8988T (cell line): ENCODE measurements at places on chromosomes 5 and 9.

- DNase-seq: no peak
Observed at GRCh38 chr9:98786750-98787510, 9.4 kb downstream of the ANKS6 start.

GRCh38 chr5:81044868-81045267 lies 84.7 kb downstream of the RASGRF2 start:
- no peak for DNase-seq

DNA sequence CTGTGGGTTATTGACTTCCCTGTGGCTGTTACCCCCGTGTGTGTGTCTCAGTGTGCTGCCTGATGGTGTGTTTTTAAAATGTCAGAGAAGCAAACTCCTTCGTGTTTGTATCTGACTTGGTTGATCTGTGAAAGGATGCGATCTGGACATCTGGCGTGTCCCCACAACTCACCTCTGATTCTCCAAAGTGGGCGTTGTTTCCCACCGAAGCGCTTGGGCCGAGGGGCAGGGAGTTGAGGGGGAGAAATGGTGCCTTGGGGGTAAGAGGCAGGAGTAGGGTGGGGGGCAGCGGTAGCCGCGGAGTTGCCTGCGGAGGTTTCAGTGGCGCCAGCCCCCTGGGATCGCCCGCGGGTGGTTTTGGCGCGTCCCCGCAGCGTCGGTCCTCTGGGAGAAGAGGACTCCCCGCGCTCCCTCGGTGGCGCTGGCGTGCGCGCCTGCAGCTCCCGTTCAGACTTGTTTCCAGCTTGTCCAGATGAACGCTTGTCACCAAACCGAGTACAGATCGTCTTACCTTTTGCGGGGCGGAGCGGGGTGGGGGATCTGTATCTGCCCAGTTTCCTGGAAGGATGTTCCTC lies 1.1 kb downstream of the MAST4 start:
- peak; percentile 55 for DNase-seq

DNA sequence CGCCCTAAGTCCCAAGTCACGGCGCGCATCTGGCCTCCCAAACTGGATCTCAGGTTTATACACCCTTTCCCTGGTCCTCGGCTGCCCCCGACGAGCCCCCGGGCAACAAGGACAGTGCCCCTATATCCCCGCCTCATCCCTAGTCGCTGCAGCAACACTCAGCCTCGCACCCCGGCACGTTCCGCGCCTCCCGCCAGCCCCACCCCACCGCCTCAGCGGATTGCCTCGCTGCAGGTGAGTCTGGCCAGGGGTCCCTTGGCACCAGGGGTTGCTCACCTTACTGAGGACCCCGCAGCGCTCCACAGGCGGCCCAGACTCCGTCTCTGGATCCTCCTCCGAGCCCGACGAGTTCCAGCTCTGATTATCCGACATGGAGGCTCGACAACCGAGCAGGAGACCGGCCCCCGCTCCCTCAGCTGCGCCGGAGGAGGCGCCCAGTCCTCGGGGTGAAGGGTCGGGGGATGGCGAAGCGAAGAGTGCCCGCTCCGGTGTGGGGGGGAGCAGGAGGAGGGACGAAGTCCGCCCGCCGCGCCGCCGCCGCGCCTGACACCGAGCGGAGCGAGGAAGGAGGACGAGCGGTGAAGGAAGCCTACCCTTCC lies 494 bp downstream of the CERT1 start:
- peak; percentile 13 for DNase-seq

GRCh38 chr9:134100040-134100439 lies 32.2 kb upstream of the BRD3 start:
- no peak for DNase-seq

DNA sequence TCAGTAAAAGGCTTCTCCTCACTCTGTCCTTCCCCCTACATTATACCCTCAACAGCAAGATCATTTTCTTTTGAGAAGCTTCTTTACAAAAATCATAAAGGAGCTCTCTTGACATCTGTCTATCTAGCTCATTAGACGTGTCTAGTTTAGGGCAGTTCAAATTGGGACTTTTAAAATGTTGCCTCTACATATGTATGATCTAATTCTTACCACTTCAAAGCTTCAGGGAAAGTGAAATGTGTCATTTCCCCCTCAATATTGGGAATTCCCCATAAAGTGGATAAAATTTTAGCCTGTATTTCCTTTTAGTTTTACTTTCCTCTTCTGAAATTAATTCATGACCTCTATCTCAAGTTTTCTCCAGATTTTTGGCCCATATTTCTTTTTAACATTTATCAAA lies 323.7 kb downstream of the ARRDC3 start:
- no peak for DNase-seq

GRCh38 chr5:3375586-3376311 lies 219.9 kb upstream of the IRX1 start:
- DNase-seq: no peak

DNA sequence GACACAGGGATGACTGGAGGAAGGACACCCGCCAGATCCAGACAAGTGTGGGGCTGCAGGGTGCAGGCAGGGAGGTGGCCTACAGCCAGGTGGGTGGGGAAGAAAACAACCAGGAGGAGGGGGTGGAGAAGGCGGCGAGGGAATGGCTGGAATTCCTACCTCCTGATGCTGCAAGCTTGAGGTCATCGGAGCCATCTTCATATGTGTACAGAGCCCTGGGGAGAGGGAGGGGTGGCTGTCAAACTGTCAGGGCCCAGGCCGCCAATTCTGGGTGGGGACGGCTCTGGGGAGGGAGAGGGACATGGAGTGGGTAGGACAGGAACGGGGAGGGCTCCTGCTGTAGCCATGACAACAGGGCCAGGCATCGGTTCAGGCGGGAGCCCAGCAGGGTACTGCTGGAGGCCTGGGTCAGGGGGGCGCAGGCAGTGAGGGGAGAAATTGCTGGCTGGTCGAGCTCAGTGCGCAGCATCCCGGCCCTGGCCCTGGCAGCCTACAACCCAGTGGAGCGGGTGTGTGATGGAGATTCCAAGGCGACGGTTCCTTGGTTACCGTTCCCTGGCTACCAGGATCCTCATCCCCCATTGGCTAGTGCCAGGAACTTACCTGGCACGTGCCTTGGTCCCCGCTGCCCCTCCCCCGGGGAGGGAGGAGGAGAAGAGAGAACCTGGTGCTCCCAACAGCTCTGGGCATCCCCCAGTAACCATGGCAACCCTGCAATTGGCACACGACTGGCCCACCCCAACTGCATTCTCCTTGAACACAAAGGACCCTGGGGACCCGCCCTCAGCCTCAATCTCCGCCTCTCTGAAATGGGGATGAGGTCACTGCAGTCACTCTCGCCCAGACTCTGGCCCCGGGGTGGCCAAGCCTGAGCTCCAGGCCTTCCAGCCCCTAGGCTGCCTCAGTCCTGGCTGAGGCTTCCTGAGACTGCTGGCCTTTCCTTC lies 4.5 kb downstream of the DBN1 start:
- no peak for DNase-seq

- no peak for DNase-seq
Observed at GRCh38 chr5:137736496-137736895, 607 bp upstream of the KLHL3 start.

DNA sequence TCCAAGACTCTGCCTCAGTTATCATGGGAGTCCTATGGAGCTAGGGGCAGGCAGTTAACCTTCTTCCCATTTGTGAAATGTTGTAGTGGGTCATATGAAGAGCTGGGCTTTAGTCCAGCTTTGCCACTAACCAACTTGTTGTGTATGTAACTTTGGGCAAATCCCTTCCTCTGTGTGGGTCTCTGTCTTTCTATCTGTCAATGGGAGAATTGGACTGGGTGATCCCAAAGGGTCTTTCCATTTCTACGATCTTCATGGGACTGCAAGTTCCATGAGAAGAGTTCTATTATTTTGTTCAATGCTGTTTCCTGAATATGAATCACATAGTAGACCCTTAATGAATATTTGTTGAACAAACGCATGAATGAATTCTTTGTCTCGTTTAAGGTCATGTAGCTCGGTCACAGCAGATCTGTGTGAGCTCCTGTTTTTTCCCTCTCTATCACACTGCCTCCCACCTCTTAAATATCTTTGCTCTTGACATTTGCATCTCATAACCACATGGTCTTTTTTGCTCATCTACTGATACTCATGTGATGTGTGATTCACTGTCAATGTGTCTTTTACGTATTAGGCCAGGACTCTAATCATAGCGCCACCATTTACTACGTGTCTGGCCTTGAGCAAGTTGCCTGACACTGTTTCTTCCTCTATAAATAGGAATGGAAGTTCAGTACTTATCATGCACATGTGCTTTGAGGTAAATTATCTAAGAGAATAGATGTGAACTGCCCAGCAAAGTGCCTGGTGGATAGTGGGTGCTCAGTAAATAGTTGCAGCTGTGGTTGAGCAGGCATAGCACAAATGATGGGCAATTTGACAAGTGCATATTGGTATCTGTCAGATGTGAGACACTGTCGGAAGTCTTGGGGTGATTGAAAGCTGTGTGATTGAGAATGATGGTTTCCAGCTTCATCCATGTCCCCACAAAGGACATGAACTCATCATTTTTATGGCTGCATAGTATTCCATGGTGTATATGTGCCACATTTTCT lies 37.4 kb downstream of the PTTG1 start:
- DNase-seq: no peak

GRCh38 chr9:82571540-82571939 lies 491.4 kb downstream of the RASEF start:
- no peak for DNase-seq

GRCh38 chr5:76667495-76667894 lies 44.3 kb upstream of the F2RL2 start:
- DNase-seq: no peak

DNA sequence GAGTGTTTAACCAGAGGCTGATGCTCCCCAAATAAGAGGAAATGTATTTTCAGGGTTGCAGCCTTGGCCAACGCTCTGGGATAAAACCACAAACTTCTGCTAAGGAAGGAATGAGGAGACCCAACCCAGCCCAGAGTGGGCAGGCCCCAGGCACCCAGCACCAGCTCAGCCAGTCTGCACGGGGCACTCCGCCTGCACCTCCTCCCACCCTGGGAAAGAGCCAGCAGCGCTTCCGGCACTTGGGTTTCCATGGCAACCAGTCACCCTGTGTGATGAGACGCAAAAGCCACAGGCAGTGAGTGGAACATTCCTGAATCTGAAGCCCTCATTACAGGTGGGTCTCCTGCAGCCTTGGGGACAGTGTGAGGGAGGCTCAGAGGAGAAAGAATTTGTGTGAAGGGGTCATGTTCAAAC lies 85.2 kb upstream of the ZBTB43 start:
- DNase-seq: no peak

- DNase-seq: no peak
Observed at GRCh38 chr5:37631939-37632338, 207.9 kb downstream of the GDNF start.

DNA sequence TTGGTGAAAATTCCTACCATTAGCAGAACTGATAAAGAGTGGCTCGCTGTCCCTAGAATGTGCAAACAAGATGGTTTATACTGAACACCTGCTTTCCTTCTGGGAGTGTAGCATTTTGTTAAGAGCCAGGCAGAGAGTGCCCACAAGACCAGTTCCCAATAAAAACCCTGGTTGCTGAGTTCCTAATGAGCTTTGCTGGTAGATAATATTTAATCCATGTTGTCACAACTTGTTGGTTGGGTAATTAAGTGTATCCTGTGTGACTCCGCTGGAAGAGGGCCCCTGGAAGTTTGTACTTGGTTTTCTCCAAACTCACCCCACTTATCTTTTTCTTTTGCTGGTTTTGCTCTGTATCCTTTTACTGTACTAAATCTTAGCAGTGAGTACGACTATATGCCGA lies 39.5 kb upstream of the GOLGA1 start:
- DNase-seq: no peak

GRCh38 chr9:92680166-92681119 lies 10.5 kb upstream of the IPPK start:
- no peak for DNase-seq

DNA sequence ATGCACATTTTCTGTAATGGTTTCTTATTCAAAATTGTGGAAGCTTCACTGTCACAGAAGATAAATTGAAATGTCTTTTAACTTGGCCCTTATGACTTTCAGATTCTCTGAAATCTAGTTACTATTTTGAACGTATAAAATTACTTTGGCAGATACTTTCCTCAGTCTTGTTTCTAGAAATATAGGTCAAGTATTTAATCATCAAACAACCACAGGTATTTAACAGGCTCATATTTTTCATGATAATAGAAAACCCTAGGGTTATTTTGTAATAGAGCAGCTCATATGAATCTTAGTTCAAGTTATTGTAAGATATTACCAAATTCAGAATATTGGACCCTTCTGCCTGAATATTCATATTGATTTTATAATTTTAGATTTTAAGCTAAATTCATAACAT lies 236.0 kb upstream of the CDH18 start:
- no peak for DNase-seq

- DNase-seq: peak; percentile 66
Observed at GRCh38 chr5:160165137-160166068, 46.2 kb upstream of the PWWP2A start.

- no peak for DNase-seq
Observed at GRCh38 chr5:180811623-180812124, 9.1 kb upstream of the MGAT1 start.

DNA sequence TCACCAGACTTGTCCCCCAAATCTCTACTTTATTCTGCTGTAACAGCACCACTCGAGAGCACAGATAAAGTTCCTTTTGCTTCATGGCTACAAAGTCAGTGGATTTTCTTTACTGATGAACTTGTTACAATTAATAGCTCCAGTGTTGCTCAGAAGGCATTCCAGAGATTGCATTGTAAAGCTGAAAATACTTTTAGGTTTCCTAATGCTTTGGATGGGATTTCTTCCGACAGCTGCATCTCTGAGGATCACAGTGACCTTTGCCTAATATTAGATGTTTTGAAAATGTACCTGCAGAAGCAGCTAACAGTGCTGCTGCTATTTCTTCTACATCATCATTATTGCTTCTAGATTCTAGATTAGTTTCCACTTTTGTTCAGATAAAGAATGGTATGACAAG lies 58.8 kb upstream of the TMEM171 start:
- DNase-seq: no peak

- DNase-seq: no peak
Observed at GRCh38 chr5:132074091-132074771, 642 bp downstream of the CSF2 start.

DNA sequence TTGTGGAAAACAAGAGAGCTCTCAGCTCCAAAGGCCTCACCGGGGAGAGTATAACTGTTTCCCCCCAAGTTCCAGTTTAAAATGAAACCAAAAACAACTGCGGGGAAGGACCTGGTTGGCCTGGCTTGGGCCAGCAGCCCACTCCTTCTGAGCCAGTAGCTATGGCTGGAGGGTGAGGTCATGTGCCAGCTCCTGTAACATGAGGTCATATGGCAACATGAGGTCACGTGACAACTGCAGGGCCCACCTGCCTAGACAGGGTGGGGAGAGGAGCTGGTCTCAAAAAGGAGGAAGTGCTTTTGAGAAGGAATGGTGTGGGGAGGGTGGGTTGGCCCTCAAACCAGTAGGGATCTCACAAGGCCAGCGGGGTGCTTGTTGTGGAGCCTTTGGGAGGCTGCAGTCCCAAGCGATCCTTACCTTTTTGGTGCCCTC lies 29.3 kb upstream of the CRB2 start:
- no peak for DNase-seq

GRCh38 chr9:137078701-137079400 lies 1.5 kb downstream of the UAP1L1 start:
- DNase-seq: no peak
